ENCODE measurements at places on chromosomes 3 and 15.

- DNase-seq, result no peak
Observed at GRCh38 chr3:101362406-101362805, 42.0 kb upstream of the IMPG2 start.

GRCh38 chr3:140416666-140417065 is 261.2 kb upstream of the TRIM42 start:
- DNase-seq, result no peak

DNA sequence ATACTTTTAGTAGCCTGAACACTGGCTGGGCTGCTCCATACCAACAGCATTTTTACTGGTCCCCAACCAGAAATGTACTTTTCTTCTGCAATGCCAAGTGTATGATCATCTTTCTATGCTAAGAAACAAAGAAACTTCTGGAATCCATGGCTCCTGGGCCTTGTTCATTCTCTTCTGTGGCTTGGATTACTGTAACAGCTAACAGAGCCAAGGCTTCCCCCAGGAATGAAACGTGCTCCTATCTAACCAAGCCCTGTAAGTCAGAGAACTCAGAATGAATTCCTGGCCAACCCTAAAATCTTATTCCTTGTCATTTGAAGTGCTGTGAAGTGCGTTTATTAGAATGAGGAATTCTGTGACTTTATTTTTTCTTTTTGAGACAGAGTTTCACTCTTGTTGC is 102.9 kb upstream of the RAD18 start:
- DNase-seq, result no peak

- no peak for DNase-seq
Observed at GRCh38 chr3:139318431-139318816, 25.4 kb upstream of the MRPS22 start.

GRCh38 chr3:71723452-71724170 is 1.6 kb downstream of the EIF4E3 start:
- no peak for DNase-seq

GRCh38 chr3:120753810-120754209 is 11.3 kb downstream of the GTF2E1 start:
- no peak for DNase-seq

All from cortex of kidney (tissue), 1 donor.